ENCODE measurements at places on chromosomes 1 and 21. TPM values are rescaled to one million over a fixed set of nuclear protein-coding genes. Genes with fewer than 3 reads are reported as not detected.

DNA sequence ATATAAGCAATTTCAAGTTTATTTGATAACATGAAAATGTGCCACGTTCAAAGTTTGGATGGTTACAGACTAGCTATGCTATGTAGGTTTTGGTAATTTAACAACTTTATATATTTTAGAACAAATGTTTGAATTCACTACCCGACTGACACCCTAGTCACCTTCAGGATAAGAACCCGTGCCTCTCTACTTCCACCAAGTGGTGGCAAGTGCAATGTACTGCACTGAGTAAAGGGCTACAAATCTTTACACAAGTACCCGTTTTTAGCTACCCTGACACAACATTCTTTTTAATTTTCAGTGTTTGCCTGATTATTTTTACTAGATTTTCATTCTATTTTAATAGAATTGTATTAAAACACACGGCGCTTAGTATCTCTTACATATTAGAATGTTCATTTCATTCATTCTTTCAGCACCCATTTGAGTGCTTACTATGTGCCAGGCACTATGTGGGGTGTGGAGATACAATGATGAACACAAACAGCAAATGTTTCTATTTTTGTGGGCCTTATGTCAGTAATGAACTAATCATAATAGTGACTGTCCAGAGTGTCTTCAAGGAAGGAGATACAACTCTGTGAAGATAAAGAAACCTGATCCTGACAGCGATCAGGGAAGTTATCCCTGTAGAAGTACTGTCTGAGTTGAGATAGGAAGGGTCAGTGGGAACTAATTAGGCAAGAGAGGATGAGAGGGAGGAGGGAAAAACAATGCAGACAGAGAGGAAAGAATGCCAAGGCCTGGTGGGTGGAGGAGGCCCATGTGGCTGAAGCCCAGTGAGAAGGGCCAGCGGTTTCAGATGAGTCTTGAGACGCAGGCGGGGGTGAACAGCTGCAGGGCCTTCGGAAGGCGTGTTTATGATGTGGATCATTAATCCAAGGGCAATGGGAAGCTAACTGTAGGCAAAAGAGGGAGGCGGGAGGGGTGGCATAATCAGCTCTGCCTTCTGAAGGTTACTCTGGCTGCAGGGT, 3.8 kb downstream of the LCA5L start:
- DNase-seq = no peak

DNA sequence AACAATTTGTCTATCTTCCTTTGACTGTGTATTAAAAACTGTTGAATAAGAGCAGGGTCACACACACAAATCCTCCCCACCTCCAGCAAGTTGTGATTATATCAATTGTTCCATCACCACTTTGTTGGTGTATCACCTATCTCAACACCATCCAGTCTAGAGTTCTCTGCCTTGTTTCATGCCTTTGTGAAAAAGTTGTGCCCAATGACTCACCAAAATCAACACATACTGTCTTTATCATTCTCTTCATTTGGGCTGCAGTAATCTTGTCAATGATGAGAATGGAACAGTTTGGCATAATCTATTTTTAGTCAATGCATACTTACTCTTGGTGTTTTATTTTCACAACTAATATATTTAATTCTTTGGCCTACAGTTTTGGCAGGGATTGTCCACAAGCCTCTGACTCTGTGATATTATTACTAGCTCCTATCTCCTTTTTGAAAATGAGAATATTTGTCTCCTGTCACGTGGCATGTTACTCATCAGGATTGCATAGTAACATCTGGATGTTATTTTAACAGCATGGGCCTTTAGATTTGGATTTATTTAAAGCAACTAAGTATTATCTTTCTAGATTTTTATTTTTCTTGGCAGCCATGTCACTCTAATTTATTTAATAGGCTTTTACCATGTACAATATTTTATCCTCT, 5.1 kb downstream of the C1orf87 start:
- DNase-seq = no peak

DNA sequence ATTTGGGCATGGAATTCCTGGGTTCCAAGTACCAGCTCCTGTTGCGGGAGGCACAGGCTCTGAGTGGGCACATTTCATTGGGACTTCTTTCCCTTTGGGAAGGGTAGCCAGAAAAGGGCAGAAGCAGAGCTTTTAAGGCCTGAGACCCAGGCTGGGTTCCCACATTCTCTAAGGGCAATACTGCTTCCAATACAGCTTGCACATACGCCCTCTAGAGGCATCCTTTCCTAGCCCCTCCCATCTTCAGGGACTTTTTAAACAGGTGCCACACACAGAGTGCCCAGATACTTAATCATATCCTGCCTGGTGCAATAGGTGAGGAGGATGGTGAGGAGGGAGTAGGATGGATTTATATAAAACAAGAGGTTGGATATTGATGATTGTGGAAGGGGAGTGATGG, 5.7 kb downstream of the GPR88 start:
- DNase-seq = no peak

DNA sequence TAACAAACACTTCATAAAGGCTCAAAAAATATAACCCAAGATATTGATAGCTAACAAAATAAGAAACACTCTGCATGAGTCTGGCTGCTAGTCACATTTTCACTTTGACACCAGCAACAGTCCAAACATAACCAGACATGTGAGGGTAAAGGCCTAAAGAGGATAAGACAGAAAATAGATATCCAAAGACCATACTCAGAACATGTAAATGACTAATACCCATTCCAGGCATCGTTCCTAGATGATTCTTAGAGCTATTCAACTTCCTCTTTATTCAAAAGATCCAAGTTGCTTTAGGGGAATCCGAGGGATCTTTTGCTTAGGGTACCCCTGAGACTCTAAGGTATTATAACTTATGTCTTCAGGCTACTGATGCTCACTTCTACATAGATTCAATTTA, 5.1 kb downstream of the COL24A1 start:
- no peak for DNase-seq

- no peak for DNase-seq
These were observed 2.0 kb downstream of the RCC1 start for GRCh38 chr1:28507646-28508434.

Gene PDC
- total RNA-seq = not detected

Gene SERINC2
- total RNA-seq = 1.3 TPM

- peak; percentile 62 for DNase-seq
These were observed 55.8 kb downstream of the SLC45A1 start for GRCh38 chr1:8373581-8374241.

Gene MRPL37
- 67.6 TPM for total RNA-seq

Gene FMO5
- 0.73 TPM for total RNA-seq

GRCh38 chr1:46298387-46298786, 5.0 kb downstream of the LRRC41 start:
- DNase-seq = no peak

GRCh38 chr1:78408810-78409209, 82.0 kb upstream of the PTGFR start:
- no peak for DNase-seq

- no peak for DNase-seq
These were observed 123.8 kb upstream of the CHRM3 start for GRCh38 chr1:239262538-239262937.

- DNase-seq = no peak
These were observed 174.1 kb upstream of the SAMSN1 start for GRCh38 chr21:14720237-14720636.

DNA sequence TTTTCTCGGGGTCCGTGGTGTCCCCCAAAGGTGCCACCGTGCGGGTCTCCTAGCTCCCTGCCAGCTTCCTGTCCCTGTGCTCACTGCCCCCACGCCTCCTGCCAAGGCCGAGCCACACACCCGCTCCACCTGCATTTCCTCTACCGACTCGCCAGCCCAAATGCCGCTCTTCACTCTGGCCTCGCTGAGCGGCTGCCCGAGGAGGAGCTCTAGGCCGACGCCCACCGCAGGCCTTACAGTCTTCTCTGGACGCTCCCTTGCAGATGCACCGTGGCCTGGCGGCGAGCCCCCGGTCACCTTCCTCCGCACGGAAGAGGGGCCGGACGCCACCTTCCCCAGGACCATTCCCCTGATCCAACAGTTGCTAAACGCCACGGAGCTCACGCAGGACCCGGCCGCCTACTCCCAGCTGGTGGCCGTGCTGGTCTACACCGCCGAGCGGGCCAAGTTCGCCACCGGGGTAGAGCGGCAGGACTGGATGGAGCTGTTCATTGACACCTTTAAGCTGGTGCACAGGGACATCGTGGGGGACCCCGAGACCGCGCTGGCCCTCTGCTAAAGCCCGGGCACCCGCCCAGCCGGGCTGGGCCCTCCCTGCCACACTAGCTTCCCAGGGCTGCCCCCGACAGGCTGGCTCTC, 26.3 kb downstream of the FTCD start:
- no peak for DNase-seq

DNA sequence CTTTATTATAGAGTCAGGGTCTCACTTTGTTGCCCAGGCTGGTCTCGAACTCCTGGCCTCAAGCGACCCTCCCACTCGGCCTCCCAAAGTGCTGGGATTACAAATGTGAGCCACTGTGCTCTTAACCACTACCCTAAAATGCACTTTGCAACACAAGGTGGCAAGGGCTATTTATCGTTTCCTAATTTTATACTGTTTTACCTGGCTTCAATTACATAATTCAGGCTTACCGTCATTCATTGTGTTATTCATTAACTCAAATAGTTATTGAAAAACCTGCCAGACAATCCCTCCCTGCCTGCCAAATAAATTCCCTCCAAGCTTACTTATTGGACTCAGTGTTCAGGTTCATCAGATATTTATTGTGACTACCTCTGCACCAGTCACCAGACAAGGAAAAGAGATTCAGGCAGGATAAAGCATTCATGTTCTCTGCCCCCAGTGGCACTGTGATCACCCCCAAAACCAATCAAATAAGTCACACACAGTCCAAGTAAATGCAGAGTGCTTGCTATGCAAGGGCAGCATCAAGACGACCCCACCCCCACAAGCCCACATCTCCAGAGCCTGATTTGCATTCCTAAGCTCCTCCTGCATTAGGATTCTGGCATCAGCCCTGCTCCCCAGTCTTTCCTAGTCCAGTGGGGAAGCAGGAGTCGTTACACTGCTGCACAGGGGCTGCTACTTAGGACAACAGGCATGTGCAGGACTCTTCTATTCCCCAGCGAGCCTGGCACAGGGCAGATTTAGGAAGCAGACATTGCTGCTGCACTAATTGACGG, 8.1 kb downstream of the PAQR7 start:
- DNase-seq = no peak

Gene FAAH
- total RNA-seq = 0.46 TPM

DNA sequence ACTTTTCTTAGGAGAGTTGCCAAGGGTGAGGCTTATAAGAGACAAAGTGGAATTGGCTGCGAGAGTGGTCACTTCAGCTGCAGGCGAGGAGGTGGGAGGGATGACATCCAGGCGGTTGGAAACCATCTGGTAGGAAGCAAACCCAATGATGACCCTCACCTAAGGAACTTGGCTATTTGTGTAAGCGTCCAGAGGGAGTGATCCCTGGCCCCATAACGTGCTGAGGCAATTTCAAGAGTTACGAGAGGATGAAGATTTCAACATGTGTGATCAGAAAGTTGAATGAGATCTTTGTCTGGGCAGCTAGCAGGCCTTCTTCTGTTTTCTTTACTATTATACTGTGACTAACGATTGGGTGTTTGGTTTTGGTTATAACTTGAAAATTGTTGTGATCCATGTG, 102.7 kb upstream of the VANGL1 start:
- no peak for DNase-seq

DNA sequence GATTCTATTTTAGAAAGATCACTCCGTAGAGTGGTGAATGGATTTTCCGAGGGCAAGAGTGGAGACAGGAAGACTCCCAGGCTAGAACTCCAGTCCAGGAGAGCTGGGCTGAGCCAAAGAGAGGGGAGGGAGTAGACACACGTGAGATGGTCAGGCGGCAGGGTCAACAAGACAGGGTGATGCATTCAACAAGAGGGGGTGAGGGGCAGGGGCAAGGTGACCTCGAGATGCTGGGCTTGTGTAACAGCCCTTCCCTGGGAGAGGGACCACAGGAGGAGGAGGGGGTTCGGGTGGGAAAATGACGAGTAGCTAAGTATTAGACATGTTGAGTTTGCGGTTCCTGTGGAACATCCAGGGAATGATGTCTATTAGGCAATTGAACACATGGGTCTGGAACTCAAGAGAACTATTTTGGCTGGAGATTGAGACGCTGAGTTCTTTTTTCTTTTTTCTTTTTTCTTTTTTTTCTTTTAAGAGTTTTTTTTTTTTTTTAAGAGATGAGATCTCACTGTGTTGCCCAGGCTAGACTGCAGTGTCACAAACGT, 13.3 kb downstream of the RSPO1 start:
- no peak for DNase-seq

- DNase-seq = no peak
These were observed 66.1 kb downstream of the HTR6 start for GRCh38 chr1:19730793-19731192.

DNA sequence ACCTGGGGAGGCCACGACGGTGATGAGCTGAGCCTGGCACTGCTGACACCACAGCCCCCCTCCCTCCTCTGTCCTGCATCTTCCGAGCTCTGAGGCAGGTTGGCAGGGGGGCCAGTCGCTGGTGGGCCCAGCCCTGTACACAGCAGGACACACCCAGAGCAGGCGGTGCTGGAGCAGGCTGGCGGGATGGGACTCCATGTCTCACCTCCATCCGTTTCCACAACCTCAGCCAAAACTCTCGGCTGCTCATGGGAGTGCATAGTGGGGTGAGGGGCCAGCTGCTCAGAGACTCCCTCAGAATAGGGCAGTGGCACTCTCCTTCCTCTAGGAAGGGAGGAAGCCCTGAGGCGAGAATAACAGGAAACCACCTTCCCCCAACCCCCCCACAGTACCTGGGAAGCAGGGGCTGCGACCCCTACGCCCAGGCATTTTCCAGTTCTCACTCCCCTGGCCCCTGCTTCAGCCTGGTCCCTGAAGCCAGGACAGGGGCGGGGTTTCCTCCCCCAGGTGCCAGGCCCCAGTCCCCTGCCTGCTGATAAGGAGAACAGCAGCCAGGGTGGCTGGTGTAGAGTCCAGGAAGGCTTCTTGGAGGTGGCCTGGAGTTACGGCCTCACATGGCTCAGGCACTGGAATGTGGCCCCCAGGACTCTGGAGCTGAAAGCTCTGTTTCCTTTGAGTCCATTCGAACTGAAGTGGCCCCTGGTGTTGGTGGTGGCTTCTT, 3.2 kb upstream of the IBA57 start:
- no peak for DNase-seq

GRCh38 chr1:108082738-108083562, 117.2 kb downstream of the SLC25A24 start:
- DNase-seq = no peak

Gene B3GALNT2
- 55.7 TPM for total RNA-seq

Gene GPR37L1
- total RNA-seq = not detected

Gene CD48
- total RNA-seq = not detected

DNA sequence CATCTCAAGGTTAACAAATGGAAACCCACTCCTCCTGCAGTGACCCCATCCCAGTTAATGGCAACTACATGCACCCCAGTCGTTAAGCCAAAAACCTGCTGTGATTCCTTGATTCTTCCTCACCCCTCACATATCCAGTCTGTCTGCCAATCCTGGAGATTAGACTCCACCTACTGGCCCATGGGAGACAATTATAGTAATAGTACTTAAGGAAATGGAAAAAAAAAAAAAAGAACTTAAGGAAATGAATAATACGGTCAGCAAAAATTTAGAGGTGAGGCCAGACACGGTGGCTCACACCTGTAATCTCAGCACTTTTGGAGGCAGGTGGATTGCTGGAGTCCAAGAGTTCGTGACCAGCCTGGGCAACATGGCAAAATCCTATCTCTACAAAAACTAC, 7.0 kb downstream of the NOL9 start:
- DNase-seq = no peak

- DNase-seq = no peak
These were observed 20.0 kb downstream of the ADARB1 start for GRCh38 chr21:45094412-45094811.

Gene PAQR6
- total RNA-seq = 0.07 TPM

Gene KCNJ15
- 0.04 TPM for total RNA-seq

Measured in pulmonary artery endothelial cell (primary cell).